ENCODE measurements at places on chromosomes 4 and X.

DNA sequence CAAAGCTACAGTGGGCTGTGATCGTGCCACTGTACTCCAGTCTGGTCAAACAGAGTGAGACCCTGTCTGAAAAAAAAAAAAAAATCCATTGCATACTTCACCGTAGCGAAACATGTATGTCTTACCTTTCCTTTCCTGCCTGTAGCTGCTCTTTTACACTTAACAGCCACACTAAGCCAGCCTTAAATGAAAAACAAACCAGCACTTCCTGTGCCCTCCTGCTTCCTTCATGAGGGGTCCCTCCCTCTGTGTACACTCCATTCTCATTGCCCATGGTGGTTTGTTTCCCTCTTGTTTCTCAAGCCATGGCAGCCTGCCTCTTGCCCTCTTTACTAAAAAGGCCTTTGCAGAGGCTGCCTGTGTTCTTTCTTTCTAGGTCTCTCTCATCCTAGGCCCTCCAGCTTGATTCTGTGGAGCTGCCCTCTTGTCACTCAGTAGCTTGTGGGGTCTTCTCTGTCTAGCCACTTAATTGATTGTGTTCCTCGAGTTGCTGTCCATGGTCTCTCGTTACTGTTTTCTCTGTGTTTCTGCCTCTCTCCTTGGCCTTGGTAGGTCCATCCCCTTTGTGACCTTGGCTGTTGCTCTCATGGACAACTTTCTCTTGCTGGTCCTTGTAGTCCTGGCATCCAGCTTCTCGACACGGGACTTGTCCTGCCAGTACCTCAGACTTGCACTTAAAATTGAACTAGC lies 52.1 kb upstream of the MSANTD1 start:
- peaks cover 15% of the 10 kb centered on the region for H3K36me3 ChIP-seq
- H3K4me3 ChIP-seq: no peak overlapping the region
- H3K4me1 ChIP-seq: peaks cover 87% of the 10 kb centered on the region
- DNase-seq: no peak

DNA sequence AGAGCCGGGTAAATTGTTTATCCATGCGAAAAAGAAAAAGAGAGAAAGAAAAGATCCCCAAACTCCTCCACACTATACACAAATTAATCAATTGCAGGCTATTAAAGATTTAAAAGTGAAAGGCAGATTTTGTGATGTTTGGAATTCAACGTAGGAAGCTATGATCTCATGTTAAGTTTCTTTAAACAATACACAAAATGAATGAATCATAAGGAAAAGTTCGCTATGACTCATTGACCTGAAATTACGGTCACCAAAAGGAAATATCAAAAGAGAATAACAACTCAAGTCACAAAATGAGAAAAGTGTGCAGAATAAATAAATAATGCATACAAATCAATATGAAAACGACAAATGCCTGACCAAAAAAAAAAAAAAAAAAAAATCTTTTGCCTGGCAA lies 28.6 kb downstream of the CLNK start:
- no peak overlapping the region for H3K4me3 ChIP-seq
- no peak overlapping the region for H3K27ac ChIP-seq

DNA sequence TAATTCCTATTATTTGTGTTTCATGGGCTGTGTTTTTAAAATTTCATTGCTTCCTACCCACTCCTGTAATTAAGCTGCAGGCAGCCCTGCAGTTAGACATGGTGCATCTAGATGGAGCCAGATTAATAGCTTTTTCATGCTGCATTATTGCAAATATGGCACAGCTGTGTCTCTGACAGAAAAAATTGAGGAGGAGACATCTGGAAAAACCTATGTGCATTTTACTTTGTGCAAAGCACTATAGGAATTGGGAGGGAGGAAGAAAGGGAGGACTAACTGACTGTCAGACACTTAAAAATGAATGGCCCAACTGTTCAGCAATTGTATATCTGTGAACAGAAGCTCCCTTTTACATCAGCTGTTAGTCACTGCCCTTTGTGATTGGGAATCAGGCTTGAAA lies 8.1 kb upstream of the RPGR start:
- no peak for DNase-seq
- no peaks in the 10 kb centered on the region for H3K27me3 ChIP-seq
- H3K36me3 ChIP-seq: no peaks in the 10 kb centered on the region
- H3K4me3 ChIP-seq: no peak overlapping the region
- H3K27ac ChIP-seq: no peak overlapping the region

DNA sequence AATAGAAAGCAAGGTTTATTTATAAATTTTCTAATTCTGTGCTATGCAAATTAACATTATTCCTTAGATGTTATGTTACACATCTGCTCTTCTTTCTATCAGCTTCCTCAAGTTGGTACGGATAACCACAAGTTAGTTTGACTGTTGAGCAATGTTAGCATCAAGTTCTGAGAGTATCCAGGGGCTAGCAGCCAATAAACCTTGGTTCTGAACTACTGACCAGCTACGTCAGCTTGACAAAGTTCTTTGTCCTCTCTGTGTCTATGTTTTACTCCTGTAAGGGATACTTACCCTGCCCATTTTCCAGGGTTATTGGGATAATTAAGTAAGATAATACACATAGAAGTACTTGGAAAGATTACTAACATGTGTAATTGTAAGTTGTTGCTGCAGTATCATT lies 8.1 kb upstream of the TEX13A start:
- DNase-seq: no peak
- H3K4me3 ChIP-seq: no peak overlapping the region
- H3K36me3 ChIP-seq: no peaks in the 10 kb centered on the region
- no peaks in the 10 kb centered on the region for H3K27me3 ChIP-seq

DNA sequence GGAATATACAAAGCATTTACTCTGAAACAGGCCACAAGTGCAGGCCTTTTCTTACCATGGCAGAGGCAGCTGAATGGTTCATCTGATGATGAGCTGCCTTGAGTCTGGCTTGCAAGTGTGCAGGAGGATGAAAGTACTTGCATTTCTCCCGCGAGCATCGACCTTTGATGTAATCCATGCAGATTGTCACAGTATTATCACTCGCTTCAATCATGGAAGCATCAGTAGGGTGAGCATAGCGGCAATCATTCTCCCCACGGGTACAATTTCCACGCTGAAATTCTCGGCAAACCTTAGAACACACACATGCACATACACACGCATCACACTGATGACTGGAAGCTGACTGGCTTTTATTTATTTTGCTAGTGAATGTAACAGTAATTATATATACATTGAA lies 98.0 kb downstream of the MBNL3 start:
- no peak overlapping the region for H3K4me3 ChIP-seq
- no peaks in the 10 kb centered on the region for H3K27me3 ChIP-seq
- no peaks in the 10 kb centered on the region for H3K4me1 ChIP-seq
- H3K27ac ChIP-seq: no peak overlapping the region
- no peaks in the 10 kb centered on the region for H3K36me3 ChIP-seq

- H3K4me1 ChIP-seq: no peaks in the 10 kb centered on the region
- no peak for DNase-seq
- no peaks in the 10 kb centered on the region for H3K27me3 ChIP-seq
- H3K4me3 ChIP-seq: no peak overlapping the region
- H3K27ac ChIP-seq: no peak overlapping the region
These were observed 120.2 kb upstream of the PDE5A start for GRCh38 chr4:119748853-119749252.

- H3K36me3 ChIP-seq: no peaks in the 10 kb centered on the region
- no peak overlapping the region for H3K27ac ChIP-seq
- H3K4me1 ChIP-seq: no peaks in the 10 kb centered on the region
- H3K4me3 ChIP-seq: no peak overlapping the region
- DNase-seq: no peak
These were observed 35.1 kb downstream of the ADGRA3 start for GRCh38 chr4:22480675-22481327.

- H3K4me3 ChIP-seq: no peak overlapping the region
- no peak for DNase-seq
- H3K4me1 ChIP-seq: peaks cover 15% of the 10 kb centered on the region
- no peak overlapping the region for H3K27ac ChIP-seq
- no peaks in the 10 kb centered on the region for H3K27me3 ChIP-seq
- no peaks in the 10 kb centered on the region for H3K36me3 ChIP-seq
These were observed 27.6 kb downstream of the HPGD start for GRCh38 chr4:174494726-174495125.

- H3K4me3 ChIP-seq: no peak overlapping the region
- DNase-seq: no peak
- no peak overlapping the region for H3K27ac ChIP-seq
- no peaks in the 10 kb centered on the region for H3K4me1 ChIP-seq
- H3K36me3 ChIP-seq: peaks cover 5% of the 10 kb centered on the region
These were observed 18.6 kb downstream of the TBC1D1 start for GRCh38 chr4:37909332-37910090.

DNA sequence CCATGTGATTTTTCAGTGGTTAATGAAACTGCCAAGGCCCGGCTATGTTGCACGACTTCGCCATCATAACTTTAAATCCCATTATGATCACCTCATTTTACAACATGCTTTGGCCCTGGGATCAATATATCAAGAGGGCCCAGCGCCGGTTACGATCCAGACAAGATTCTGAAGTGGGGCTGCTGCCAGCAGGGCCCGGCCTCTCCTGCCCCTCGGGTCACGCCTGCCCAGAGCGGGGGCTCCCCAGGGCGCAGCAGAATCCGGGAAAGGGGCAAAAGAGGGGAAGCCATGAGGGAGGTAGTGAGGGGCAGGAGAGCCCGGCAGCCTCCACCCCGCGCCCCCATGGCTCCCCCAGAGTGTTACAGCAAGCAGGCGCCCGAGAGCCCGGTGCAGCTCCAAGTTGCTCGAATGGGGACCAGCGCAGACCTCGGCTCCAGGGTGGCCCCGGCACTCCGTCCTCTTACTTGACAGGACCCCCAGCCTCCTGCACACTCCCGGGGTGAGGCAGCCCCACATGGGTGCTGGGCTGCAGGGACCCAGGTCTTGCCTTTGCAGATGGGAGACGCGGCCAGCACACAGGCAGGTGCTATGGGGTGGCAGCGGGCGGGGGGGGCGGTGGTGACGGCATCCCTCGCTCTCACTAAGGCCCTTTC lies 129.8 kb upstream of the NKX1-1 start:
- no peak overlapping the region for H3K27ac ChIP-seq
- no peaks in the 10 kb centered on the region for H3K36me3 ChIP-seq
- DNase-seq: no peak
- no peaks in the 10 kb centered on the region for H3K4me1 ChIP-seq
- peaks cover 52% of the 10 kb centered on the region for H3K27me3 ChIP-seq

- DNase-seq: peak; percentile 10
- H3K4me3 ChIP-seq: peak within 1 kb of the TSS; percentile 49
- H3K27ac ChIP-seq: no peak within 1 kb of the TSS
These were observed at the start of gene KLF8 for GRCh38 chrX:56232221-56233082. KLF8 (plus strand) TSS chrX:56232356; CDS start chrX:56233335, 979 bp downstream.

Data from T-cell (primary cell).